ENCODE measurements at places on chromosomes 4 and X.

DNA sequence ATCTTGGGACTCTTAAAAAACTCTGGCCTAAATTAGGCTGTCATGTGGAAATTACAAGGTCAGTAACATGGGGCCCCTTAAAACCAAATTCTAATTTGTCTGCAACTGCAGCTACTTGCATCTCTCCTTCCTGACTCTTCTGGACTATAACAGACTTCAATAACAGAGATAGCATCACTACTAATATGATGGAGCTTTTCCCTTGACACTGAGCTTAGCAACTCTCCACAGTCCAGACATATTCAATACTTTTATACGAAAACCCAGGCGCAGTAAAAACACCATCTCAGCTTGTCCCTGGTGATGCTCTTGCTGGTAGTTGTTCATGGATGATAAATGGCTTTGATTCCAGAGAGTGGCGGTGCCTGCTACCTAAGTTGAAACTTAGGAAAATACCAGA lies 850.4 kb downstream of the STIM2 start:
- no peak for DNase-seq

- no peak for DNase-seq
Measured at GRCh38 chr4:109473824-109474223, 40.2 kb downstream of the SEC24B start.

DNA sequence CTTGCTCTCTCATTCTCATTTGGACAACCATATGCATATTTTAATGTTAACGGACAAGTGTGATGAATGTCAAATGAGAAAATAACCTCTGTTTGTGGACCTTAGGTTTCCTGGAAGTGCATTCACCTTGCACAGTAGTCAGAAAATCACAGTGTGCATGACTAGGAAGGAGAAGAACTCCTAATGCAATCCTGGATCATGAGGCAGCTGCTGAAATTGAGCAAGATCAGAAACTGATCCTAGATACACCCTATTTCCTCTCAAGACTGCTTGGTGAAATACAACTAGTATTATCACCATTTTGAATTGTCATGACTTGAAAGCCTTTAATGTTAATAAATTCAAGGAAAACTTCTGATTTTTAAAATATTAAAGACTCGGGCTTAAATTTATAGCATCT lies 1148.9 kb downstream of the STIM2 start:
- no peak for DNase-seq

- DNase-seq = no peak
Measured at GRCh38 chr4:173367285-173367684, 3.5 kb upstream of the SAP30 start.

- peak; percentile 17 for DNase-seq
Measured at GRCh38 chr4:78058591-78059523, 1.7 kb downstream of the FRAS1 start.

GRCh38 chr4:31793907-31794306 lies 1073.7 kb downstream of the PCDH7 start:
- DNase-seq = no peak

GRCh38 chrX:51641421-51642021 lies 22.8 kb upstream of the CENPVL3 start:
- DNase-seq = peak; percentile 42

GRCh38 chr4:109589119-109589518 lies 29.1 kb downstream of the MCUB start:
- DNase-seq = no peak

DNA sequence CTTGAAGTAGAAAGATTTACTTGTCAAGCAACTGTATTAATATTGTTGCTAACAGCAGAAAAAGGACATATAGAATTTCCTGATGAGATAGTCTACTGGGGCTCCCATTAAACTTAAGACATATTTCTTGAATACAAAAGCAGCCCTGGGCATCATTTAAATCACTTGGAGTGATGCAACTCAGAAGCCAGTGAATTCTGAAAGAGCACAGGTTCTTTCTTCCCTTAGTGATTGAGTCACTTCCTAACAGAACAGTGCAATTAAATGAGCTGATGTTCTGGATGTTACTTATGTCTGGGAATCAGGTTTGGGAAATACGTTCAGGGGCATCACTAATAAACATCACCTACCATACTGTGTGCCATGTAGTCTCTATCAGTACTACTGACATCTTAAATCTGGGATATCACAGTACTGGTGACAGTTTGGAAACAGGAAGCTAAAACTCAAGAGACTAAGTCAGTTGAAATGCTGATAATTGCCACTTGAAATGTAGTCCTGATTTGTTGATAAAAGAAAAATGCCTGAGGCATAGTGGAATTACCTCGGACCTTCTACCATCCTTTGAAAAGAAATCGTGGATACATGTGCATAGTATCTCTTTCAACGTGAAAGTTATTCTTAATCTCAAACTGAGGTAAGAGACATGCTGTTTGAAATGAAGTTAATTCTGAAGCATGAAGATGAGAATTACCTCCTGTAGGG lies 249.2 kb upstream of the GPRIN3 start:
- DNase-seq = no peak

DNA sequence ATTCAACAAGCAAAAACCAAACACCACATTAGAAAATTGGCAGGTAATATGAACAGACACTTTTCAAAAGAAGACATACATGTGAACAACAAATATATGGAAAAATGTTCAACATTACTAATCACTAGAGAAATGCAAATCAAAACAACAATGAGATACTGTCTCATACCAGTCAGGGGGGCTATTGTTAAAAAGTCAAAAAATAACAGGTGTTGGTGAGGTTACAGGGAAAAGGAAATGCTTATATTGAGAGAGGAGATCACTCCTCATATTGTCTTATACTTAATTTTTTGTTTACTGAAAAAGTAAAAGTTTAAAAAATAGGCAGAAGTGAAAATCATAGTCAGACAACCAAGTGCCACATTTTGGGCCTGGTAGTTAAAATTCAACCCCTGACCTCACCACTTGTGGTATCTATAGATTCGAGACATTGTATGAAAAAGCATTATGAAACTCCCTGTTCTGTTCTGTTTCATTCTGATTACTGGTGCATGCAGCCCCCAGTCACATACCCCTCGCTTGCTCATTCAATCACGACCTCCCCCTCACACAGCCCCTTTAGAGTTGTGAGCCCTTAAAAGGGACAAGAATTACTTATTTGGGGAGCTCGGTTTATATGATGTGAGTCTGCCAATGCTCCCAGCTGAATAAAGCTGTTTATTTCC lies 153.7 kb upstream of the FGF16 start:
- no peak for DNase-seq

DNA sequence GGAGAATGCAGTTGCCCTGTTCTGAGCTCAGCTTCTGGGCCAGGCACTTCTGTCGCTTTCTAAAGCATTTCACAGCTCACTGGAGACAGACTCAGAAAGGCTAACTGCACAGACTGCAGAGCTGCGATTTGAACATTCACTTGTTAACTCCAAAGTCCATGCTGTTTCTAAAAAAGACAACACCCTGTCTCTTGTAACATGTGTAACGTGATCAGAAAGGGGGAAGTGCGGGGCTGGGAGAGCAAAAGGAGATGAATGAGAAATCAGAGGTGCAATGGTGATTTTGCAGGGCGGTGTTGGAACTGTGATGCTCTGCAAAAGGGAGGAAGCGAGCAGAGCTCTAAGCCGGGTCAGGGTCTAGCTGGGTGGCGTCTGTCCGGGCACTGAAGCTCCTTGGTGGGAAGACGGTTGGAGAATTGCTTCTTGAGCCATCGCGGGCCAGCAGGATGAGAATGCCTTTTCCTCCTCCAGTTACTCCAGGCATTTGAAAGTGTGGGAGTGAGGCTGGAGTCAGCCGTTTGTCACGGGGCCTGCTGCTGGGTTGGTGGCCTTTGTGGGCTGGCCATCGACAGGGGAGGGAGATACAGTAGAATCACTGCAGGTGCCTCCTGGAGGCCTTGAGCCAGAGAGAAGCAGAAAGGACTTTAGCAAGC lies 20.3 kb downstream of the TBC1D14 start:
- DNase-seq = no peak

GRCh38 chr4:128249787-128250668 lies 37.6 kb downstream of the PGRMC2 start:
- no peak for DNase-seq

DNA sequence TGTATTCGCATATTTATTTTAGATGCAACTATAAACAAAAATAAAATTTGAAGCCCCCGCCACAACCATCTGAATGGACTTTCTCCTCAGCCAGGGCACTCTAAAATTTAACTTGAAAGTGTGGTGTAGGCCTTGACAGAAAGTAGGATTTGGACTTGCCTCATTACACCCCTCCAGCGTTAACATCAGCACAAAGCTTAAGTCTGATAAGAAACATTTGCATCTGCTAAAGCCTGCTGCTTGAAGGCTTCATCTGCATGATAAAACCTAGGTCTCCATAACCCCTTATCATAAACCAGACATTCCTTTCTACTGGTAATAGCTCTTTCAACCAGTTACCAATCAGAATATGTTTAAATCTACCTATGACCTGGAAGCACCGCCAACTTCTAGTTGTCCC lies 1046.5 kb downstream of the FAT4 start:
- DNase-seq = no peak

DNA sequence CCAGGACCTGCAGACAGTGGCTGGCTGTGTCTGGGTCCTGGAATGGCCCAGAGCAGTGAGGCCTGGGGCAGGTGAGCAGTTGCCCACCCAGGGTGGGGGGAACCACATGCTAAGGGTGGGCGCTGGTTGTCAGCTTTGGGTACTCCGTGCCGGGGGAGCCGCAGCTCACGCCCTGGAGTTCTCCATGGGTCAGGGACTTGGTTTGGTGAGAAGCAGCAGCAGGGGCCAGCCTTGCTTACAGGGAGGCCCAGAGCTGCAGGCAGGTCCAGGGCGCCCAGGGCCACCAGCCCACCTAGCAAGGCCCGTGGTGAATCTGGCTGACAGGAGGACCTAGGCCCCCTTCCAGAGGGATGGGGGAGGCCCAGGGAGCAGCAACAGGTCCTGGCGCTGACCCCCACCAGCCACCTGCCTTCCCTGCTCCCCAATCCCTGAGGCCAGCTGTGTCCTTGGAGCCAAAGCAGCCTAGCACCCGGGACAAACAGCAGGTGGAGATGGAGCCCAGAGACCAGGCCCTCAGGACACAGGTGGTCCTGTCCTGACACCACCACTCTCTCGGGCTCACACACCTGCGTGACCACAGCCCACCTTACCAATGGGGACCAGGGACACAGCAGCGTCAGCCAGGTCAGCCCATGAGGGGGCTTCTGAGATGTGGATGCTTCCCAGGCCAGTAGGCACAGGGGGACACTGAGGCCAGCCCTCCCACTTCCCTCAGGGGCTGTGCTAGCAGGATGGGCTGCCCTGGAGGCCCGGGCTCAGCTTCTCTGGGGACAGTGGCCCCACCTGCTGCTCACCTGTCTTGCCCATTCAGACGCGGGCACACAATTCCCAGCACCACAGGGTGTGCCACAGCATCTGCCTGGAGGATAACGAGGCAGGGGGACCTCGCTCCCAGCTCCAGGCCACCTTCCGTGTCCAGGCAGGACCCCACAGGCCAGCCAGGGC lies 3.5 kb downstream of the MXD4 start:
- DNase-seq = no peak

DNA sequence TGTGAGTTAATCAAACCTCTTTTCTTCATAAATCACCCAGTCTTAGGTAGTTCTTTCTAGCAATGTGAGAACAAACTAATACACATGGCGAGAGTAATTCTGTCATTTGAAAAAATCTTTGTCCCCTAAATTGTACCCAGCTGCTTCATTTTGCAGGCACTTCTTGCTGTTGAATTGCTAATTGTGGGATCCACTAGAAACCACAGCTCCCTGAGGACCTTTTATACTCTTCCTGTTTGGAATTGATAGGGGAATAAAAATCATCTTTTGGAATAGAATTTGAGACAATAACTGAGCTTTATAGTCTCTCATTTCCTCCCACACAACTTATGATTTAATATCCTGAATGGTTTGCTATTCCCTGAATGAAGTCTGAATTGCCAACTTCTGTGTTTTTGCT lies 170.2 kb downstream of the PACRGL start:
- DNase-seq = no peak

GRCh38 chr4:40132816-40133215 lies 64.0 kb upstream of the RHOH start:
- DNase-seq = no peak

- DNase-seq = peak; percentile 24
Measured at GRCh38 chr4:87093443-87094123, 126.8 kb downstream of the KLHL8 start.

GRCh38 chr4:39231660-39232059 lies 49.3 kb downstream of the WDR19 start:
- DNase-seq = no peak

DNA sequence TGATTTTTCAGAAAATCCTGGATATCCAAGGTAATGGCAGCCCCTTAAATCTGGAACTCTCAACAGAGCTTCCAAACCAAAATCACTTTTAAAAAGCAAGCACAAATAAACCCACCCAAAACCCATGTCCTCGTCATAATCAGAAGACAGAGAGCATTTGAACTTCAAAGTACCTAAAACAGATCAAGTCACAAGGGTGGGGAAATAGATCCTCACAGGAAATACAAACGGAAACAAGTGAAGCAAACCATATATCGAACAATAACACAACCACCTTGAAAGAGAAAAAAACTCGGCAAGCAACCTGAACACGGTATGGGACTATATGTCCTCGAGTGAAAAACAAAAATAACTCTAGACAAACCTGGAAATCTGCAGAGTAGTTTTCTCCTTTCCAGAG lies 15.9 kb upstream of the CCNQ start:
- DNase-seq = no peak

- no peak for DNase-seq
Measured at GRCh38 chr4:108172231-108172752, 3.6 kb upstream of the LEF1 start.

DNA sequence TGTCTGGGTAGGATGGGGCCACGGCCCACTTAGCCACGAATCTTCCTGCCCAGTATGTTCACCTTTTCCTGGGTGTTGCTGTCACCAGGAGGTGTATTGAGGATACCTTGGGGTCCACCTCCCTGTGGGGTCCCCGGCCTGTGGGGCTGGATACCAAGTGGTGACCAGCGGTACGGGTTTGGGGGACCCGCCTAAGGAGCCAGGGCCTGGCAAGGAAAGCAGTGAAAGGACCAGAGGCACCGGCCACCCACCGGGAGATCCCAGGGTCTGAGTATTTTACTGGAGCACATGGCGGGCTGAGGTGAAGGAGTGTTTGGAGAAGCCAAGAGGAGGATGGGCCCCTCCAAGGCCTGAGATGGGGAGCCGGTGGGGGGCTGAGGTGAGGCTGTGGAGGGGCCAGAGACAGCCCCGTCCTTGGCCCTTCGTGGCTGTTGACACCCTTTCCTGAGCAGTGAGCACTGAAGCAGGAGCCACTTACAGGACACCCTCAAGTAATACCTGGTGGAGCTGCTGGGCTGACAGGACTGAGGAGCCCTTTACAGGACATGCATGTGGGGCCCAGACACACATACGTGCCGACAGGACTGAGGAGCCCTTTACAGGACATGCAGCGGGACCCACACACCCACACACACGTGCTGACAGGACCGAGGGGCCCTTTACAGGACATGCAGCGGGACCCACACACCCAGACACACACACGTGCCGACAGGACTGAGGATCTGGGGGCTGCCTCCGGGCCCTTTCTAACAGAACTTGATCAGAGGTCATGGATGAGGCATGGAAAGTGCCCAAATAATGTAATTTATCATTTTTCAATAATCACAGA lies 38.4 kb downstream of the TMEM271 start:
- no peak for DNase-seq

DNA sequence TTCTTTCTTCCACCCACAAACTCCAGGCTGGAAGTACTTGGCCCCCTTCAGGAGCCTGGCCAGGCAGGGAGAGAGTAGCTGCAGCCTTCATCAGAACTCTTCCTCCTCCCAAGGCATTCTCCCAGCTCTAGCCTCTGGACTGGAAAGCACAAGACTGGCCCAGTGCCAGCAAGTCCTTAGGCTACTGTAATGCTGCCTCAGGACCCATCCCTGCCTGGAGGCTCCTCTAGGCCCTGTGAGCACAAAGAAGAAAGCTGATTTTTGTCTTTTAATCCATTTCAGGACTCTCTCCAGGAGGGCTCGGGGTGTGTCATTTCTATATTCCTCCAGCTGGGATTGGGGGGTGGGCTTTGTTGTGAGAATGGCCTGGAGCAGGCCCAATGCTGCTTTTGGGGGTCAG lies 10.8 kb downstream of the AWAT2 start:
- DNase-seq = no peak

All from NCI-H1930 (cell line).